ENCODE measurements at places on chromosomes 7 and 10.

DNA sequence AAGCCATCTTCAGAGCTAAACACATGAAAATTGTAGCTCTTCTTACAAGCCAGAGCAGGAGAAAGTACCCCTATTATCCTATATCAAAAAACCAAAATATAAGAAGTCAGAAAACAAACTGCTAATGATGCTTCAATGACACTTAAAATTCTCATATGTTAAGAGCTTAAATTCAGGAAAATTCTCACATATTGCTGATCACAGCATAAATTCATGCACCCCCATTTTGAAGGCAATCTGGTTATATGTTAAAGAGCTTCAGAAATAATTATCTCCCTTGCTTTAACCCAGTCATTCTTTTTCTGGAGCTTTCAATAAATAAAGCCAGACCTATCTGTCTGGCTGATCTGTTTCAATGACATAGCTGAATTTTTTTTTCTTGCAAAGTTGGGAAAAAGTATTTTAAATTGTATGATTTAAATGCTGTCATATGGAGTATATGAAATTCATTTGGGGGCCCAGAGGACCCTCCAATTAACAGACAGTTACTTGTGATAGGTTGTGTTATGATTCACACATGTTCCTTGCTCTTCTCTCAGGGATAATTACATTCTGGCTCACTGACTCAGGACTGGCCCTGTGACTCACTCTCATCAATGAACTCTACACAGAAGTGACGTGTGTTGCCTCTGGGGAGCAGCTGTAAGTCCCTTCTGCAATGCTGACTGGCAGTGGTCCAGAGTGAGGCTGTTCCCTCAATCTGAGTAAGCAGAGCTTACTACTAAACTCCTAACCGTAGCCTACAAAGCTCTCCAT is 85.2 kb downstream of the HGF start:
- no peak for DNase-seq

DNA sequence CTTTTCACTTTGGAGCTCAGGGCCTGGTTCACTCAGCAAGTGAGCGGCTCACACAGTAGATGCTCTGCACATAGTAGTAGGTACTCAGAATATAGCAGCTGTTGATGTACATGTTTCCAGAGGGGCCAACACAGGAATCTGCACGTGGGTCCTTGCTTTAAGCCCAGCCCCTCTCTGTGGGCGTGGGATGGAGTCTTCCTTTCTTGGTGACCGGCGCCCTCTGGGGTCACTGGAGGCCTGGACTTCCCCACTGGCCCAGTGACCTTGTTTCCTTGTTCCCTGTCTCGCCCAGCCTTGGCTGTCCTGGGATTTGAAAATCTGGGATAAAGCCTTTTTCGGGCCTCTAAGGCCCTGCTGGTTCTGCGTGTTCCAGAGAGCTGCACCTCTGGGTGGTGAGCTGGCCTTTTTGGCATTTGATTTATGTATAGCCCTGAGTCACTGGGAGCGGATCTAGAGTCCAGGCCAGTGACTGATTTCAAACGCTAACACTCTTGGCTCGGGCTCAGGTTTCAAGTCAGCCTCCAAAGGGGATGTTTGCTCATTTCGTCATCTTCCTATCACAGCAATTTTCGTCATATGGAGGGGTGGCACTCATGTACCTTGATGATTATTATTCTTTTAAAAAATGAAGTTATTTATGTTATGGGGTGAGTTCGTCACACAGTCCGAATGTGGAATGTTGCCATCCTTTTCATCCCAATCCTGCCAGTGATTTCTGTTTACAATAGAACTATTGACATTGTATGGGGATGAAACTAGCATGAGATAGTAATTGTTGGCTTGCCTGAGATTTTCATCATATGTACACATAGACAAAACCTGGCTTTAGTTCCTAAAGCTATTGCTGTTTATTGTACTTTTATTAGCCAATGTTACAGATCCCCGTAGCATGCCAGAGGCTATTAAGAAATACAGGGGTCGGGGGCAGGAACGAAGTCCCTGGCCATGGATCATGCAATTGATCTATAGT is 65.5 kb downstream of the CUX1 start:
- no peak for DNase-seq

- DNase-seq: no peak
Observed at GRCh38 chr7:17622451-17622850, 317.8 kb downstream of the SNX13 start.

GRCh38 chr10:116774728-116775151 is 32.4 kb upstream of the HSPA12A start:
- no peak for DNase-seq

DNA sequence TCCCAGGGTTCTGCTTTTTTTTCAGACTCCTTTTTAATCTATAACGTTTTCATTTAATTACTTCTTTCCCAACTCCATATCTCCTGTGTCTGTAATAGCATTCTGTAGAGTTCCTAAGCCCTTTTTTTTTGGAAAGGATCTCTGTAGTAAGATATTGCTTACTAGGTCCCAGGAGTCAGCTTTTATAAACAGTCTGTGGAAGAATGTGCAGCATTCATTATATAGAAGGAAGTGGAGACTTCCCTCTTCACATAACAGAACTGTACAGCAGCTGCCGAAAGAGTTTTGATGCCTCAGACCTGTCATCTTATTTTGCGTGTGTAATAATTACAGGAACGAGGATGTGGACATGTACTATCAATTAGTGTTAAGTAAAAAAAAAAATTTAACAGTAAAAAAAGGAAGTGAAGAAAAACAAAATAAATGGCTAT is 7.4 kb upstream of the STEAP4 start:
- no peak for DNase-seq

GRCh38 chr10:121406823-121407545 is 191.3 kb downstream of the FGFR2 start:
- no peak for DNase-seq

DNA sequence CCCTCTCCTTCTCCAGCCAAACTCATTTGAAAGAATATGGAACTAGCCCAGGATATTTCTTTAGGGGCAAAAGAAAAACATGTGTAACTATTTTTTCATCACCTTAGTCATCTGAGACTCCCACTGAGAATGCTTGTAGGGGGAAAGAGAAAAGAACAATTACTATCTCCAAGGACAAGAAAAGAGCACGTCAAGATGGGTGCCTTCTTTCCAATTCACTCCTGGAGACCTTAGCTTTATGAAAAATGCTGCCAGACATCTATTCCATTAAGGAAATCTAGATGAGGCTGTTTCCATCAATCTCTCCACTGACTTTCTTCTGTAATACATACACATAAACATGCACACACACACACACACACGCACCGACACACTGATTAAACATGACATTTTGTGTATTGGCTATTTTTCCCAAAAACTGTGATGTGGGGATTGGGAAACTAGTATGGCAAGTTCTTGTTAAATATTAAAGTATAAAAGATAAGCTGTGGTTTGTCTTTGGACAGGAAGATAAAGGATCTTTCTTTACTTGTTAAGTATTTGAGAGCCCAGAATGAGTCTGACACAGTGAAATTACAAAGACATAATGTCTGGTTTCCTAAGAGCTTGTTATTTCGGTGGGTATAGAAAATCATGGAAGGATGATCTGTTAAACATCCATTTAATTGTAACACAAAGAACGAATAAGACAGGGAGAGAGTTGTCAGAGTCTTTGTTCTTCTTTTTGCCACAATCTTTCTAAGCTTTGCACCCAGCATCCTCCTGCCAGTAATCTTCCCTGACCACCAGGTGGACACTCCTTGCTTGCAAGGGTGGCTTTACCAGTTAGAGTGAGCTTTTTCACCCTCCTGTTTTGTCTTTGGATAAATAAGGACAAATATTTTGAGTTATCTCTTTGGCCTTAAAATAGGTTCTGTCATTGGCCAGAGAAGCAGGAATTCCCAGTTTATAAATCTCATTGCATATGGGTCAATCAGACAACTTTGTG is 177.3 kb upstream of the TMEM72 start:
- DNase-seq: no peak

DNA sequence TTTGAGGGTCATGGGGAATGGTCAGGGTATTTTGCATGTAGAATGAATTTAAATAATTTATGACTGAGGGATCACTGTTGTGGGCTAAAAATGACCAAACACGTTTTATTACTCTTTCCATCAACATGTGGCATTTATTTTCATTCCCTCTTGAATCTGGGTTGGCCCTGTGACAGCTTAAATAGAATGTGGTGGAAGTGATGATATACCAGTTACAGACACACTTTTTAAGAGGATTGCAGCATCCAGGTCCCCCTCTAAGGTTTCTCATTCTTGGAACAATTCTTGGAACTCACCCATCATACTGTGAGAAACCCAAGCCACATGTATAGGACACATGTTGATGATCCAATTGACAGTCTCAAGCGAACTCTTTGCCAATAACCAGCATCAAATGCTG is 272.4 kb downstream of the ETV1 start:
- no peak for DNase-seq

DNA sequence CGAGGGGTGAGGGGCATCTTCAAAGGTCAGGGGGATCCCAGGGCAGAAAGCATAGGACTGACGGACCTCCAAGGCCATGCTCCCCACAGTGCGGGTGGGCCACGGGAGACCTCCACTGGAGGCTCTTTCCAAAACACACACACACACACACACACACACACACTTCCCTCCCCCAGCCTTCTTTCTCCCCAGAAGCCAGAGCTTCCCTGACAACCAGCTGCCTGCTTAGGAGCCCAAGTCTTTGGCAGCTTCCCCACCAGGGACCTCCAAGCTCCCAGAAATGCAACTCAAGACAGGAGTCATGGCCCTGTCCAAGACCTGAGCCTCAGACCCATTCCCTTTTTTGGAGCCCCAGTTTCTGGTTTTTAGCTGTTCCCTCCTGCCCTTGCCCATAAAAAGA is 710 bp upstream of the C10orf105 start:
- no peak for DNase-seq

GRCh38 chr7:151289891-151290290 is 41.4 kb upstream of the SMARCD3 start:
- DNase-seq: no peak

DNA sequence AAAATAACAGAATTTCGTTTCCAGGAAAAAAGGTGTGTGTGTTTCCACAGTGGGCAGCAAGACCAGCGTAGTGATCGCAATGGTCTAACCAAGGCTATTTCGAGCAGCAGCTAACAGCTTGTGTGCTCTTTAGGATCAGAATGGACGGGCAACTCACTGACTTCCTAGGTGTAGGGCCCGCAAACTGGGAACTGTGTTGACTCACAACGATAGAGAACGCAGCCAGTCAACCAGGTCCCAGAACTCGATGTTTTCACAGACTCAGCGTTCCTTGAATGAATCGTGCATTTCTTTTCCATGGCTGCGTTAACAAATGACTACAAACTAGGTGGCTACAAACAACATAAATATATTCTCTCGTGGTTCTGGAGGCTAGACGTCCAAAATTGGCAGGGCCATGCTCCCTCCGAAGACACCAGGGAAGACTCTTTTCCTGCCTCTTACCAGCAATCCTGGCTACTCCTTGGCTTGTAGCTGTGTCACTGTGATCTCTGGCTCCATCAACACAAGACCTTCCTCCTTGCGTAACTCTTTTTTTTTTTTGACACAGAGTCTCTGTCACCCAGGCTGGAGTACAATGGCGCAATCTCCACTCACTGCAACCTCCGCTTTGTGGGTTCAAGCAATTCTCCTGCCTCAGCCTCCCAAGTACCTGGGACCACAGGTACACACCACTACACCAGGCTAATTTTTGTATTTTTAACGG is 39.1 kb downstream of the PODXL start:
- no peak for DNase-seq

DNA sequence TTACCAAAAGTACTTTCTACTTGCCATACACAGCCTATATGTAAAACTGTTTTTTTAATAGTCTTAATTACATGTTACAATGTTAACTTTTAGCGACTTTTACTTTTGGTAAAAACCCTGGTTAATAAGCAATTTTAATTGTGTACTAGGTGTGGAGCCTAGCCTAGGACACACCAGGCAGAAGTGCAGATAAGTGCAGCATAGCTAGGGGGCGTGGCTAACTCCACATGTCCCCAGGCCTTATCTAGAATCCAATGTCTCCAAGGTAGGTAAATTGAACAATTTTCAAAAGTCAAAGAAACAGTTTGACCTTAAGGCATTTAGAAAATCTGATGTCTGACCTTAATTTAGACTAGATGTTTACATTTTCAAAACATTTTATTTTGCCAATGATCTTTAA is 858.7 kb downstream of the CCSER2 start:
- no peak for DNase-seq

DNA sequence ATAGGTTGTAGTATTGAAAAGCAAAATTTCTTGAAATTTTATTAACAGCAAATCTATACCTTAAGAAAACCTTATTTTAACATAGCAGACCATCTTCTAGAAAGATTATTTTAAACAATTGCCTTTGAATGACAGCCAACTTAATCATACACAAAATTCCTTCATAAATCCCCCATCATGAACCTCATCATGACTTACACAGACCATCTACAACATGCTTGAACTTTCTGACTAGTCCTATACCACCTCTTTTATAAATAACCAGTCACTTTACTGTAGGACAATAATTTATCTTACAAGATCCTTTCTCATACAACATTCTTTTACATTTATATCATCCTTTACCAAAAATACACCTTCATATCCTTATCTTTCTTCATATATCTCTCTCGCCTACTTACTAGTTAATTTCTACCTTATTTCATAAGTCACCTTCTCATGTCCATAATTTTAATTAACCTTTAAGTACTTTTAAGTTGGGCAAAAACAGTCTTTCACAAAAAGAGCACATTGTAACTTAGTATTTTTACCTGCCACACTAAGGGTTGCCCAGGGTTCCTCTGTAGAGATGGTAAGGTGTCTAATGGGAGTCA is 16.6 kb upstream of the PTN start:
- DNase-seq: no peak

DNA sequence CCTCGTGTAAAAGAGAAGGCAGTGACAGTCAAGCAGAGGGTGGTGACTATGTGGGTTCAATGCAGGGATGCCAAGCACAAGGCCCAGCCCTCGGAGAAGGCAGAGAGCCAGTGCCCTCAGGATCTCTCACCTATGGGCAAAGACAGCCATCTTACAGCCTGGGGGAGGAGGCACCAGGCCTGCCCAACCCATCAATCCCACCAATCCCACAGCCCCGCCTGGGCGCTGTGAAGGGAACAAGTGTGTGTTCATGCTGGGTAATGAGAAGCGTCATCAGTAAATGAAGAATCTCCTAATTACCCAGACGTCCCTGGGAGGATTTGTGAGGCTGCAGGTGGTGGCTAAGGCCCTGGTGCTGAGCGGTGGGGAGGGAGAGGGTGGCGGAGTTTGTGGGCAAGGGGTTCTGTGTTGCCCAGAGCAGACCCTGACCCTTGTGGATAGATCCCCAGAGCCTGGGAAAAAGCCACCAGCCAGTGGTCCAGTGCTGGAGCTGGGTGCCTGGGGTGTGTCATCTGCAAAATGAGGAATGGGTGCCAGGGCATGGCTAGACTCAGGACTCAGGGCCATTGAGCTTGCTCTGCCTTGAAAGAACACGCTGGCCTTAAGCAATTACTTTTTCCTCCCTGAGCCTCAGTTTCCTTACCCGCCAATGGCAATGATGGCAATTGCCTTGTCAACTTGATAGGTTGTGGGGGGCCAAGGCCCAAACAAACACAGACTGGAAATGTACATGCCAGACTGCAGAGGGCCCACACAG is 128.1 kb upstream of the UNC5B start:
- no peak for DNase-seq
